Coronary artery (tissue), 2 donors: ENCODE measurements at places on chromosomes 1 and 21.

DNA sequence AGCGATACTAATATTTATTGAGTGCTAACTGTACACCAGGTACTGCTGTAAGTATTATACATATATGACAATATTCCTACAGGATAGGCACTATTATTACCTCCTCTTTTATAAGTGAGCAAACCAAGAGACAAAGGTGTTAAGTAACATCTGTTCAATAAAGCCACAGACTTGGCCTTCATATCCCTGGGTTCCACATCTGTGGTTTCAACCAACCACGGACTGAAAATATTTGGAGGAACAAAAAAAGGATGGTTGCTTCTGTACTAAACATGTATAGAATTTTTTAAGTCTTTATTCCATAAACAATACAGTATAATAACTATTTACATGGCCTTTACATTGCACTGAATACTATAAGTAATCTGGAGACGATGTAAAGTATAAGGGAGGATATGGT is 95.1 kb downstream of the RERE start:
- no peak for DNase-seq

GRCh38 chr1:53572815-53573173 is 113.6 kb downstream of the DMRTB1 start:
- no peak for DNase-seq

DNA sequence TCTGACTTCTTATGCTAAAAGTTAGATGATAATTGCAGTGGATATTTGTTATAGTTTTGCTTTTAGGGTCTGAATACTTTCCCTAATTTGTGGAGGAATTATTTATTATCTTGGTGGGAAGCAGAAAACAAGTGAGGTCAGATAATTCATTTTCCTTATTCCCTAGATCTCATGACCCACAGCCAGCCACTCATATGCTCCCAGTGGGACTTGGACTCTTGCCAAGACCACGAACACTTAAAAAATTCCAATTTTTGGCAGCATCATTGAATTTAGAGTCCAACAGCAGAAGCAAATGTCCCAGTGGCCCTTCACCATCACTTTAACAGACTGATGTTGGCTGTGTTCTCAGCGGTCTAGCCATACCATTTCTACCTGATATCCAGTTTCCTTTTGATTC is 204.2 kb downstream of the HMCN1 start:
- DNase-seq = no peak

DNA sequence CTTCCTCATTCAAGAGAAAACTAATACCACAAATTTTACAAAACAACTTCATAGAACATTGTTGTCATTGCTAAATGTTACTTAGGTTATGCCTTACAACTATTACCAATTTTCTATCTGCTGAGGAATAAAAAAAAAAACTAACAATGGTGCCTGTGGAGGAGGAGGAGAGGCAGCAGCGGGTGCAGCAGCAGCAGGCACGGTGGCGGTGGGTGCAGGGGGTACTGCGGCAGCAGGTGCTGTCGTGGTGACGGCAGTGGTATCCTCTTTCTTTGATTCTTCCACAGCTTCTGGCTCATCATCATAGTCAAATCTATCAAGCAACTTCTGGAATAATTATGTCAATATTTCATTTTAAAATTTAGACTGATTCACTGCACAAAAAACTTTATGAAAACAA is 35.5 kb downstream of the SCAF4 start:
- no peak for DNase-seq

DNA sequence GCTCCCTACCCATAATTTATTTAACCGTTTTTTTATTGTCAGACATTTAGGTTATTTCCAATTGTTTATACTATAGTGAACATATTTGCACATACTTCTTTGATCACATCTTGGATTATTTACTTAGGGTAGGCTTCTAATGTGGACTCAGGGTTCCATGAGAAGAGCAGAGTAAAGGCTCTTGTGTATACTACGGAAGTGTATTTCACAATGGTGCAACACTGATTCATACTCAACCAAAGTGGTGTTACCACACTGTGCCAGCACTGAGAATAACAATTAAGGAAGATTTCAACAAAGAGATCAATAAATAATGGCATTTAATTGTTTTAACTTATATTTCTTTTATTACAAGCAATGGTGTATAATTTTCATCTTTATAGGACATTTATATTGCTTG is 251.2 kb downstream of the ZNF326 start:
- no peak for DNase-seq

- DNase-seq = no peak
Observed at GRCh38 chr1:61042466-61043009, 39.8 kb upstream of the NFIA start.

- no peak for DNase-seq
Observed at GRCh38 chr1:167510244-167510643, 8.1 kb downstream of the CD247 start.

- no peak for DNase-seq
Observed at GRCh38 chr1:43691871-43692815, 15.2 kb upstream of the ST3GAL3 start.

DNA sequence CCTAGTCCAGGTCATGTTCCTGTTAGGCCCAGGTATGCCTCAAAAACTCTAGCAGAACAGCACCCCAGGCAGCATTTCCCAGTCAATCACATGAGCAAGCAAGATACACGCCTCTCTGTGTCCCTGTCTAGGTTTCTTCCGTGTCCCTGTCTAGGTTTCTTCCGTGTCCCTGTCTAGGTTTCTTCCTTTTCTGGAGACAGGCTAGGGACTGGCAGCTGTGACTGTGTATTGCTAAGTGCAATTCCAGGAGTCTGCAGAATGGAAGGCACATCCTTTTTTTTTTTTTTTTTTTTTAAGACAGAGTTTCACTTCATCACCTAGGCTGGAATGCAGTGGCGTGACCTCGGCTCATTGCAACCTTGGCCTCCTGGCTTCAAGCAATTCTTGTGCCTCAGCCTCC is 77.6 kb downstream of the SETD4 start:
- no peak for DNase-seq

GRCh38 chr1:11132563-11133293 is 33.1 kb upstream of the EXOSC10 start:
- DNase-seq = no peak

GRCh38 chr21:19692231-19692630 is 1288.6 kb upstream of the TMPRSS15 start:
- no peak for DNase-seq

GRCh38 chr1:54937469-54937868 is 43.0 kb upstream of the TMEM61 start:
- no peak for DNase-seq

- DNase-seq = no peak
Observed at GRCh38 chr1:153945131-153945794, 1.3 kb downstream of the DENND4B start.
